ENCODE measurements at places on chromosomes 13 and 19.

GRCh38 chr13:84985860-84986259, 813.4 kb downstream of the SLITRK6 start:
- no peak for DNase-seq

- DNase-seq: no peak
These were observed 60.7 kb upstream of the RFXAP start for GRCh38 chr13:36758345-36758744.

DNA sequence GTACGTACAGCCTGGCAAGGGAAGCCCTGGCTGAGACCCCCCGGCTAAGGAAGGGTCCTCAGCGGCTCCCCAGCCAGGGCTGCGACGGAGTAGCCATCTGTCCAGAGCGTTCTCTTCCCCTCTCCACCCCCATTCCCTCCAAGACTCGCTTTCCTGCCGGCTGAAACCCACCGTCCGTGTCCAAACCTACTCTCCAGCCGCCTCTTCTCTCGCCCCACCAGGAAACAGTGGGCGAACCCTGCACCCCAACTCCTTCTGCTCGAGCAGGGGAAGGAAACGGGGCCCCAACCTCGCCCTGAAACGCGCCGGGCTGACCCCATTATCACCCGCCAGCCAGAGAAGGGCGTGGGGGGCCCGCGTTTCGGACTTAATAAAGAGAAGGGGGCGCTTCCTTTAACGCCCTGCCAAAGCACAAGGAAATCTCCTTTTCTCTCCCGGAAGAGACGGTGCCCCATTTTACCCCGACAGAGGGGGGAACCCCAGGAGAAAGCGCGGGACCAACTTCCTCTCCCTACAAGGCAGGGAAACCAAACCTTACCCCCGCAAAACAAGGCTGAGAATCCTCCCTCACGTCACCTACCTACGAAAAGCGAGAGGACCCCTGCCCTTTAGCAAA, 2.5 kb downstream of the ZC3H4 start:
- DNase-seq: no peak

- DNase-seq: peak; percentile 36
These were observed 28.2 kb upstream of the GPI start for GRCh38 chr19:34336781-34337271.

DNA sequence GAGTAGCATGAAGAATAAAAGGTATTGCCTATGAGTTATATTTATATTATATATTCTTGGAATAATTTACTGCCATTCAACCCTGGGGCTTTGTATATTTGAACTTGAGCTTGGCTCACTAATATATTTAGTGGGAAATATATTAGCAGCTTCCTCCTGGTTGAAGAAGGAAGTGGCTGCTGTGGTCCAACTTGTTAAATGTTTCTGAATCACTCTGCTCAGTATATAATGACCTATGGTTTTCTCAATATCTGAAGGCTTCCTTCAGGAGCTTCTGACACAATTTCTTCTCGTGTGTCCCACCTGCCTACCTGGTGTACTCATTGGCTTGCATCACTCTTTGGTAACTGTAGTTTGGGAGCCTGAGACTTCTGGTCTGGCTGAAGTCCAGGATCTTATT, 646.4 kb downstream of the TBC1D4 start:
- DNase-seq: no peak

DNA sequence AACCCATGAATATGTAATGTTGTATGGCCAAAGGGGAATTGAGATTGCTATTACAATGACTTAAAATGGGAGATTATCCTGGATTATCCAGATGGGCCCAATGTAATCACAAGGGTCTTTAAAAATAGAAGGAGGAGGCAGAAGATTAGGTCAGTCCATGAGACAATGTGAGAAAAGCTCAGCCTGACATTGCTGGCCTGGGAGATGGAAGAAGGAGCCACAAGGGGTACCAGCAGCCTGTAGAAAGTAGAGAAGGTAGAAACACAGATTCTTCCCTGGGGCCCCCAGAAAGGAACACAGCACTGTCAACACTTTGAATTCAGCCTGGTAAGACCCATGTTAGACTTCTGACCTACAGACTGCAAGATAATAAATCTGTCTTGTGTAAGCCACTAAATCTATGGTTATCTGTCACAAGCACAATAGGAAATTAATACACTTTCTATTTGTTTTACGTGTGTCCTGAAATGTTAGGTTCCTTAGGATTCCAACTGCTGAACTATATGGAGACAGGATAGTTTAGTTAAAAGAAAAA, 132.9 kb upstream of the SERP2 start:
- no peak for DNase-seq

GRCh38 chr13:34025746-34026145, 207.8 kb downstream of the RFC3 start:
- peak; percentile 92 for DNase-seq

GRCh38 chr19:35116072-35116801, 614 bp downstream of the FXYD3 start:
- DNase-seq: no peak

GRCh38 chr13:100887729-100888151, 213.1 kb upstream of the TMTC4 start:
- DNase-seq: peak; percentile 95

DNA sequence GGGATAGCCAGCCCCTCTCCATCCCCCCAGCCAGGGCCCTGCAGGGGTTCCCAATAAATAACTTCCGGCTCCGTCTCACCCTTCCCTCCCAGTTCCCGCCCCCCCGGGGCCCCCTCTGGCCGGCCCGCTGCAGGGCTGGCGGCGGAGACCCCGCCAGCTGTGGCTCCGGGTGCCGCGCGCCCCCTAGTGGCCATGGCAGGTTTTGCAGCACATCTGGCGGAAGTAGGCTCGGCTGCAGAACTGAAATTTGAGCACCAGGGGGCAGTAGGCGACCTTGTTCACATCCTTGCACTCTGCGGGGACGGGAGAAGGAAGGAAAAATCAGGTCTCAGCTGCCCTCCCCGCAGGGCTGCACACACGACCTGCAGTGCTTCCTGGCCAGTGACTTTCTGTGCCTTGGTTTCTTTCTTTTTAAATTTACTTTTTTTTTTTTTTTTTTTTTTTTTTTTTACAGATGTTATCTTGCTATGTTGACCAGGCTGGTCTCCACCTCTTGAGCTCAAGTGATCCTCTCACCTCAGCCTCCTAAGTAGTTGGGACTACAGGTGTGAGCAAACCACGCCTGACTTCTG, 3.6 kb upstream of the MYO1F start:
- peak; percentile 71 for DNase-seq

GRCh38 chr13:79812070-79812850, 331.3 kb downstream of the NDFIP2 start:
- no peak for DNase-seq

DNA sequence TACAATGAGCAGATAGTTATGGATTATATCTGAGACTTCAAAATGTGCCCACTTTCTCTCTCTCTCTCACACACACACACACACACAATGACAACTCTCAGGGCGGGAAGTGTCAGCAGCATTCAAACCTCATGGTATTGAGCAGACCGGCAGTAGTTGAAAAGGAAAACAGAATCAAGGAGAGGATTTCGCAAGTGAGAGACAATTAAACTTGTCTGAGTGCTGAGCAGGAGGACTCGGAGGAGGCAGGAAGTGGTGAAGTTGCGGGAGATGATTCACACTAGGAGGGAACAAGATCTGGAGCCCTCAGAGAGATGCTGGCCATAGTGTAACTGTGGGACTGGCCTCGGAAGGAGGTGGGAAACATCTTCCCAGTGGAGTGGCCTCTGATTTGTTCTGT, 353.1 kb downstream of the EFNB2 start:
- peak; percentile 95 for DNase-seq

GRCh38 chr19:18735752-18736151, 52.3 kb downstream of the CRTC1 start:
- DNase-seq: no peak

DNA sequence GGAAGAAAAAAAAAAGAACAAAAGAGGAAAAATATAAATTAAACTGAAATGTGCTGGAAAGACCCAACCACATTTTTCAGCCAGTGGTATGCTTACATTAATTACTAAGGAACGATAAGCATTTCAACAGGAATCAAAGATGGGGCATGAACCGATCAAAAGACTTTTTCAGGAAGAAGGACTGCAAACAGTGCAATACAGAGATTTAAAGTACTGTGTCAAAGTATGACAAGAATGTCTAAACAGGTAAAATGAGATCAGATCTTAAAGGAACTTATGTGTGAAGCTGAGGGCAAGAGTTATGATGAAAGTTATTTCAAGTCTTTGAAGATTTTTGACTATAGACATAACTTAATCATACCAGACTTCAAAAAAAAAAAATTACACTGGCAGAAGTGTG, 1761.8 kb downstream of the SLITRK5 start:
- no peak for DNase-seq

DNA sequence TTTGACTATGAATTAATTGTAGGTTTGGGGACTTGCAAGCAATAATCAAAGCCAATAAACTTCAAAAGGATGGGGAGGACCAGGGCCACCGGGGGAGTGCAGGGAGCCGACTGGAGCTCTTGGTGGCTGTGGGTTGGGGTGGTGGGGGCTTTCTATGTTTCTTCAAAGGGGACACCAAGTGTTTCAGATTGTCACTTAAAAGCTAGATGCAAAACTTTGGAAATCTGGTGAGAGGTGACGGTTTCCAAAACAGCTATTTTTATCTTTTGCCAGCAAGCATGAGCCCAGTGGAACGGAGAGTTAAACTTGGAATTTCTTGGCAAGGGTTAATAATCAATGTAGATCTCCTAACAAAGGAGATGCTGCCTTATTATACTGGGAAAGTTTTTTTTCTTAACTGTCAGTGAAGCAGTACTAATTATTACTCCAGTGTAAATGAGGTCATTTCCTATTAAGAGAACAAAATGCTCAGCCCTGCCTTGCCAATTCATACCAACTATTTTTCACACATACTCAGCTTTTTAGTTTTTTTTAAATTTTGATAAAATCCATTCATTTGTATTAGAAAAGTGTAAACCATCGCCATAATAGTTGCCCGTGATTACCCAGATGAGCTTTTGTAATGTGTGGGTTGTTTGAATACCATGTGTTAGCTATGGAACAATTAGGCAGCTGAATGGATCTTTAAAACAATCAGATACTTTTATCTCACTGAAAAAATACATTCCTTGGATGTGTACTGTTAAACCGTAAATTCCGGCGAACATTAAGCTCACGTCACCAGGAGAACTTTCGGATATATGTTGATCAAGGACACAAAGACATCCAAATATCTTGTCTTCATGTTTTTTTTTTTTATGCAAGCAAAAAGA, 95.9 kb upstream of the ZNF536 start:
- no peak for DNase-seq

DNA sequence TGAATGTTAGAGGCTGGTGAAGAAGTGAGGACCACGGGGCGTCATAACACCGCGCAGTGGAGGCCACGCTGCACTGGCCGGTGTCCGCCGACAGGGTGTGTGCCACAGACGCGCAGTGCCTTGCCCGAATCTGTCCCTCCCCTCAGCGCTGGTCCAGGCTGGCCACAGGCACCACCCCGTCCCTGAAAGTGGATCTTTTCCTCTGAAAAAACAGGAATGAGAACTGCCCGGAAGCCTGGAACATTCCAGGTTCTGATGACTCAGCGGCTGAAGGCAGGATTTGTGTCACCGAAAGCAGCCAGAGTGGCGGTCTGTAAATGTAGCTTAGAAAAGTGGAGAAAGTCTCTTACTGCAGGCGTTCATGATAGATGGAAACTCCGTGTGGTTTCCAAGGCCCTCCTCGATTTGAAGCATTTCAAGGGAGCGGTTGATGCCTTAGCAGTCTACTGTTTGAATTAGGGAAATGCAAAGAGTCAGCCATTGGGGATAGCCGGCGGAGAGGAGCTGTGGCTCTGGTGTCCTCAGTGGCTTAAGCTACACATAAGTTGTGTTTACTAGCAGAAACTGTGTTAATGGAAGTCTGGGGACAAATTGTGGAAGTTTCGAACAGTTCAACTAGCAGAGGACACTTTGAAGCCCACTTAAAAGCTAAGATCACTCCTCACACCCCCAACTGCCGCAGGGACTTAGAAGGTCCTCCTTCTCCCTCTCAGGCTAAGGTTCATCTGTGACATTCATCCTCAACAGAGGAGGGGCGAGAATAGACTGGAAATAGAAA, 70.8 kb downstream of the NUFIP1 start:
- peak; percentile 98 for DNase-seq

DNA sequence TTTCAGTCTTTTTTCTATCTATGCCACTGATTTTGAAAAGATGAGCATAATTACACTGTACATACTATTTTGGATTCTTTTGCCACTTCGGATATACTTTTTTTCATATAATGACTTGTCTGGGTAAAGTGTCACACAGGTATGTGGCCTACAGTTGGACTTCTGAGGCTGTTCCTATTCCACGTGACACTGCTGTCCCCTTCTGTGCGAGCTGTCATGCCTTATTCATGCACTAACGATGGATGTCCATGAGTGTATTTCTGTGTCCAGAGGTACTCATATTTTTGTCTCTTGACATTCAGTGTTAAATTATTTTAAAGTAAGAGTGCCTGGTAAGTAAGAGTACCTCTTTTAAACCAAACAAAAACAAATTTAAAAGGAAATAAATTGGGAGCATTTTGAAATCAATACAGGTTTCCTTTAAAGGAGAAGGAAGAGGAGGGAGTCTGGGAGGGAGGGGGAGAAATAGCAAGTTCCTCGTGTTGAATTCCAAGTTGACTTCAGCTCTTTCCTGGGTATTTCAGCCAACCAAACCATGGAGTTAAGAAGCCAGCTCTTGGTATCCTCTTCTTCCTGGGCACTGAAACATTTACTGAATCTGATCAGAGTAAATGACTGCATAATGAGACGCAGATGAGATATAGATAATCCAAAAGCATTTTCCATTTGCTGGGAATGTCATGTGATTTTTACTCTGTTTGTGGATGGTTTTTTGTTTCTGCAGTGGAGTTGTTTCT, 61.3 kb downstream of the TNFRSF19 start:
- DNase-seq: no peak

GRCh38 chr13:49435992-49436391, 7.9 kb downstream of the CAB39L start:
- no peak for DNase-seq

DNA sequence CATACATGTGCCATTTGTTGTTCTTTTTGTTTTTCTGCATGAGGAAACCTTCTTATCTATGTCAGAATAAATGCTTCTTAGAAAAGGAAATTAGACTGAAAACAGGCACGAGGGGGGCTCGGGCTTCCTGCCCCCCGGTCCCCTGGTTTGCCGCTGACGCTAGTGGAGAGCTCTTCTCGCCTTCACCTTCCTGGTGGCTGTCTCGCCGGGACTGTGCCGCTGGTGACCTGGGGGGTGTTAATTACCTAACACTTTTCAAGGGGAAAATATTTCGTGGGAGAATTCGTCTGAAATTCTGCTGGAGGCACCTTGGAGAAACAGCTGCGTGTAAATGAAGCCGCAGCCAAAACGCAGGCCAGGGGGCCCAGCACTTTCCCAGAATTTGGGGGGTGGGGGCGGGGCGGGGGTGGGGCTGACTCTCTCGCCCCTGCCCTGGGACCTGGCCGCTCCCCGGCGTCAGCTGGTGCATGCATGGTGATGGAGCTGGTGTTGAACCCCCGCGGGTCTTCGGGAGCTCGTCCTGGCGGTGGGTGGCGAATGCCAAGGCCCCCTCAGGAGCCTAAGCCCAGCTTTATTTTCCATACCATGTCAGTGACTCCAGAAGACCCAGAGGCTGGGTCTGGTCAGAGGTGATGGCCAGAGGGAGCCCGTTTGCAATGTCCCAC, 58.3 kb upstream of the MCF2L start:
- DNase-seq: no peak

- DNase-seq: no peak
These were observed 12.5 kb downstream of the CRTC1 start for GRCh38 chr19:18696023-18696422.
